Lung microvascular endothelial cell (primary cell): ENCODE measurements at places on chromosomes 3 and 15.
A peak's percentile ranks its signal among the peaks of the same experiment; 100 is the strongest.

- DNase-seq = no peak
Observed at GRCh38 chr3:96753124-96753523, 61.3 kb upstream of the EPHA6 start.

DNA sequence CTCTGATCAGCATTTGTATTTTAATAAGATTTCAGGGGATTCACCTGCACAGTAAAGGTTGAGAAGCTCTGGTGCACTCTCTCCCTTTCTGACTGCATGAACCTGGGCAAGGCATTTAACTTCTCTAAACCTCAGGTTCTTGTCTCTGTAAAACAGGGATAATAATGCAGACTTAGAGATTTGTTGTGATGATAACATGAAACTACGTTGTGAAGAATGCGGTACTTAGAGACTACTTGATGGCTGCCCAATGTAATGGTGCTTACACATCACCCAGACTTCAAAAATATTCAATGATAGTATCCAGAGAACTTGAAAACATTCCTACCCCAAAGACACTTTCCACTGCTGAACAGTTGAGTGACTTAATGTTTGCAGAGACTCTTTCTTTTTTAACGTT, 19.8 kb upstream of the TNFSF10 start:
- no peak for DNase-seq

GRCh38 chr3:143847787-143848631, at the start of gene SLC9A9:
TSS of gene SLC9A9 (minus strand) at chr3:143848468. CDS start at chr3:143848322, 146 bp downstream.
- peak; percentile 70 for DNase-seq

DNA sequence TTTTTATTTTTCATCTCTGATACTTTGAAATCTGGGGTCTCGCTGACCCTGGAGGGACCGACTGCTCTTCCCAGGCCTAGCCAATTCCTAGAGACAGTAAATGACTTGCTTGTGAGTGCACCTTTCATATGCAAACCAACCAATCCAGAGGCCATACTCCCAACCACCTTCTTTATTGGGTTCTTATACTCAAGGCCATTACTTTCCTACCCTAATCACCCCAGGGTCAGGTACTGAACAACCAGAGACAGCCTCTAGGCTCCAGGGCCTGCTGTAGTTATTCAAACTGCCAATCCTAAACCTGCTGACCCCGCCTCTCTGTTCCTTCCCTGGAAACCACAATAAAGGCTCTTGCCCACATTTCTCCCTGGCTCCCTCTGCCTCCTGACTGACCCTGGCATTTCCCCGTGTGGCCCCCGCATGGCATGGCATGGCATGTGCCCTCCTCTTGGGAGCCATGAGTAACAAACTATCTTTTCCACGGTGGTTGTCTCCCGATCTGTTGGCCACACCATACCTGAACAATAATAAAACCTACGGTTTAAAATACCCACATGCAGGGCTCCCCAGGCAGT, 42.9 kb downstream of the ADCY5 start:
- DNase-seq = no peak

DNA sequence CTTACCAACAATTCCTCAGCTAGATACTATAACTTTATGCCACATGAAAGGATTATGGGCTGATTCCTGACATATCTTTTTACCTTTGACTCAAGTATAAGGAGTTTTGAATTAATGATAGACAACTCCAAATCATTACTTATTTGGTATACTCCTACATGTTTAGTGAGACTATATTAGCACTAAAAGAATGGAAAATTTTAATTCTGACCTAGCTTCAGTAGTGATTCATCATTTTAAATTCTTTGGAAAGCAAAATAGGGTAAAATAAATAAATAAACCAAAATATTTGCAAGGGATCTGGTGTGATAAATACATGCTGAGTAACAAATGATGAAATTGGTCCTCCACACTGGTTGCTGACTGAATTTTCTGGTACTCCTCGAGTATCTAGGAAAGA, 42.3 kb upstream of the VGLL3 start:
- no peak for DNase-seq

- peak; percentile 63 for DNase-seq
Observed at GRCh38 chr15:50051811-50052419, 67.1 kb downstream of the ATP8B4 start.

GRCh38 chr3:121152573-121152972, 244.6 kb downstream of the STXBP5L start:
- peak; percentile 16 for DNase-seq

DNA sequence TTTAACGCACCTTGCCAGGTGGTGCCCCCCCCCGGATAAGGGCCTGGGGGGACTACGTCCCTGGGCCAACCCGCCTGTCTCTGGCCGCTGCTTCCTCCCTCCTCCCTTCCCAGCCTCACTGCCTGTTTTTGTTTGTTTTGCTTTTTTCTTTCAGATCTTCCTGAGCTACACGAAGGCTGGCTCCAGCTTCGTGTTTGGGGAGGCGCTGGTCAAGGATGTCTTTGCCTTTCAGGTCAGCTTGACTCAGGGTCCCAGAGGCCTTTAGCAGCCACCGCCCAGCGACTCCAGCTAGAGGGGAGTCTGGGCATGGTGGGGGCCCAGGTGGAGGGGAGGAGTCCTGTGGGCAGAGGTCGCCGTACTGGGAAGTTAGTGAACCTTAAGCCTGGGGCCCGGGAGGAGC, 24.1 kb downstream of the SLC28A1 start:
- no peak for DNase-seq

DNA sequence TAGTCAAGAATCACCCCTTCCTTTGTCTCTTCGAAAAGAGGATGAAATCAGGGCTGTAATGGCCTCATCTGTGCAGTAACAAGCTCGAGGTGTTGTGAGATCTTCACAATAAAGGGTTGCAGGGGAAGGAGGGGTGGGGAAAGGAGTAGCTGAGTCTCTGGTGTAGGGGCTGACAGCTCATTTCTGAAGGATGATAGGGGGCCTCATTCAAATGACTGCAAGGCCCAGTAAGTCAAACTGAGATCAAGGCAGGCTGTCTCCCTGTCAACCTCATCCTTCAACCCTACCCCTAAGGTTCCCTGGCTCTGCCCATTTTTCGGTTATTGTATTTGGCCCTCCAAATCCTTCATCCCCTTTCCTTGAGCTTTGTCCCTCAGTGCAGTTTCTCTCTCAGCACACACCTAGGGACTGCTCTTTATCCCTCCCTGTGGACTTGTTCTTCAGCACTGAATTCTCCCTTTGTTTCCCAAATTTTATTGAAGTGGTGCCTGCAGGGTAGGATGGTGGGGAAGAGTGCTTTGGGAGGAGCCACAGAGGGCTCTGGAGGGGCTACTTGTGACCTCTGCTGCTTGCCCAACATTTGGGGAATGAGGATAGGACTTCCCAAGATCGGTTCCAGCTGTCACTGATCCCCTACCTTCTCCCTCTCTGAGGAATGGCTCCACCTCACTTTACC, 38.1 kb downstream of the ZNF589 start:
- no peak for DNase-seq

- DNase-seq = no peak
Observed at GRCh38 chr3:16390581-16390980, 122.9 kb downstream of the RFTN1 start.

- no peak for DNase-seq
Observed at GRCh38 chr3:125073390-125073905, 17.7 kb upstream of the HEG1 start.
